ENCODE measurements at places on chromosomes 16 and 17.

GRCh38 chr16:86212706-86213436 lies 297.5 kb upstream of the FOXF1 start:
- DNase-seq, result no peak

GRCh38 chr16:57774705-57775285 lies 27.5 kb downstream of the KIFC3 start:
- no peak for DNase-seq

DNA sequence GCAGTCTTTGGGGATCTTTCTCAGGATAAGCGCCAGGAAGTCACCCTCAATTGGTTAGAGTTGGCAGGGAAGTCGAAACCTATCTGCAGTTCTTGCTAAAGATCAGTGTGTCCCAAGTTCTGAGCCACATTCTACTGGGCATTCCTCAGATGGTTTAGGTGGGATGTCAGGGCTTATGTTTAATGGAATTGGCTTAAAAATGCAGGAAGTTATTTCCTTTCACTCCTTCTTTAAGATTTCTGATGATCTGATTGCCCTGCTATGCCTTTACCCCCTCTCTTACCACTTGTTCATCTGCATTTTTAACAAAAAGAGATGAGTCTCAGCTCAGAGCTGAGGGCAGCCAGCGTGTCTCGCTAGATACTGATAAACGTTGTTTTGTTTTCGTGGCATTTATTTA lies 30.8 kb downstream of the FOXL1 start:
- no peak for DNase-seq

DNA sequence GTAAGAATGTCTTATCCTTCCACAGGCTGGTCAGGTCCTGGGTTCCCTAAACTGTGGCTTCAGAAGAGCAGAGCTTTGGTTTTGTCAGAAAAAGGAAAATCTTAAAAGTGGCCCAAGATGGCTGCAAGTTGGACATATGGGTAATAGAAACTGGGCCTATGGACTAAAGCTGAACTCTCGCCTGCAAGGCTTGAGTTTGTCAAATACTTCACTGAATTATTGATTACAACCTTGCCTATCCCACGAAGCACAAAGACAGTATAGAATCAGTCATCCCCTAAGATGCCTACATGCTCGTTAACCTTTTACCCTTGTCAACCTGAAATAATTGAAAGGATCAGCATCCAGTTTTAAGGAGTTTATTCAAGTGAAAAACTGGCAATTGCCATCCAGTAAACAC lies 20.7 kb downstream of the RNF112 start:
- no peak for DNase-seq

DNA sequence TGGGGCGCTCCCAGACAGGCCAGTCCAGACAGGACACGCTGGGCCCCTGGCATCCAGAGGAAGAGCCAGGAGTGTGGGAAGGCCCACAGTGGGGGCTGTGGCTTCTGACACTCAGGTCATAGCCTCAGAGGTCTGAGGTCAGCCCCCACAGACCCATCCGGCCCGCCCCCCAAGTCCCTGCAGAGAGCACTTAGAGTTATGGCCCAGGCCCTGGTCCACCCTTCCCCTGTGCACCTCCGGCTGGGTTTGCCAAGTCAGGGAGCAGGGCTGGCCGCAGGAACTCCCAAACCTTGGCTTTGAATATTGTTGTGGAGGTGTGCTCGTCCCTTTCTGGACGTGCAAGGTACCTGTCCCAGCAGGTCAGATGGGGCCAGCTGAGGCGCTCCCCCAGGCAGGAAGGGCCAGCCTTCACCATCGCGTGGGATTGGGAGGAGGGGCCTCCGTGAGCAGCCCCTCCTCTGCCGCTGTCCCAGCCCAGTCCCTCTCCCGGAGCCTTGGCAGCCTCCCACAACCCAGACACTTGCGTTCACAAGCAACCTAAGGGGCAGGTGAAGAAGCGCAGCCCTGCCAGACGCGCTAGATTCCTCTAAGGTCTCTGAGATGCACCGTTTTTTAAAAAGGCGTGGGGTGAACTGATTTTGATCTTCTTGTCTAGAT lies 74.6 kb downstream of the SOCS1 start:
- DNase-seq, result no peak

DNA sequence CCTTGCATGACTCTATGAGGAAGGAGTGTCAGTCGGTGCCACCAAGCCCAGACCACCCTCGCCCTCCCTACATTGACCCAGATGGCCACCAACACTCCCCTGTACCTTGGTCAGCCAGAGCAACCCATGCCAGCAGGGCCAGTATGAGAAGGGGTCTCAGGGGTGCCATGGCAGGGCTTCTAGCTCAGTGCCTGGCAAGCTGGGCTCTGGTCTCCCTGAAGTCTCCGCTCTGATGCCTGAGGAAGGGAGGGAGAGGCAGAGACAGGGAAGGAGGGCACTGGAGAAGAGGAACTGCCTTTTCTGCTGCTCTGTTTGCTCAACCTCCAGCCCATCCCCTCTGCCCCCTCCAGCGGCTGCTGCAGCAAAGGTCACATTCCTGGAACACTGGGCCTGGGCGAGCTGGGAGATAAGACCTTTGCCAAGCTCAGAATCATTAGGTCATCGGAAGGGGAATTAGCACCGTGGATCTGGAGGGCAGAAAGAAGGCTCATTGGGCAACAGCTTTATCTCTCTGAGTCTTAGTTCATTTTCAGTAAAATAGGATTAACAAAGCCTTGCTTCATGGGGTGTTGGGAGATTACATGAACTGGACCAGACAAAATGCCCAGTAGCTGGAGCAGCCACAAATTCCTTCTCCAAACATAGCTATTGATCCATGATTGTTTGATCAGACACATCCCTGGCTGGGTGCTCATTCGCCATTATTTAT lies at the start of gene VTN:
TSS of gene VTN (minus strand) at position 273 of the 709 bp plus-strand sequence. CDS start at position 169, 104 bp downstream.
- DNase-seq, result no peak

- DNase-seq, result no peak
Observed at GRCh38 chr17:6666077-6666521, 14.5 kb downstream of the C17orf100 start.

- DNase-seq, result no peak
Observed at GRCh38 chr17:17938388-17939107, 33.7 kb downstream of the TOM1L2 start.

DNA sequence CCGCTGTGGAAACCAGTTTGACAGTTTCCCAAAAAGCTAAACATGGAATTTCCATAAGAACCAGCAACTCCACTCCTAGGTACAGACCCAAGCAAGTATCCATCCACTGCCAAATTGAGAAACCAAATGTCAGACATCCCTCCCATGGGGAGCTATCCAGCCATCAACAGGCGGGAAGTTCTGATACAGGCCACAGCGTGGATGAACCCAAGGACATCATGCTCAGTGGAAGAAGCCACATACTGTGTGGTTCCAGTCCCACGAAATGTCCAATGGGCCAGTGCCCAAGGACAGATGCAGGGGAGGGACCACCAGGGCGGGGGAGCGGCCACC lies 12.6 kb upstream of the BAIAP2 start:
- DNase-seq, result no peak

DNA sequence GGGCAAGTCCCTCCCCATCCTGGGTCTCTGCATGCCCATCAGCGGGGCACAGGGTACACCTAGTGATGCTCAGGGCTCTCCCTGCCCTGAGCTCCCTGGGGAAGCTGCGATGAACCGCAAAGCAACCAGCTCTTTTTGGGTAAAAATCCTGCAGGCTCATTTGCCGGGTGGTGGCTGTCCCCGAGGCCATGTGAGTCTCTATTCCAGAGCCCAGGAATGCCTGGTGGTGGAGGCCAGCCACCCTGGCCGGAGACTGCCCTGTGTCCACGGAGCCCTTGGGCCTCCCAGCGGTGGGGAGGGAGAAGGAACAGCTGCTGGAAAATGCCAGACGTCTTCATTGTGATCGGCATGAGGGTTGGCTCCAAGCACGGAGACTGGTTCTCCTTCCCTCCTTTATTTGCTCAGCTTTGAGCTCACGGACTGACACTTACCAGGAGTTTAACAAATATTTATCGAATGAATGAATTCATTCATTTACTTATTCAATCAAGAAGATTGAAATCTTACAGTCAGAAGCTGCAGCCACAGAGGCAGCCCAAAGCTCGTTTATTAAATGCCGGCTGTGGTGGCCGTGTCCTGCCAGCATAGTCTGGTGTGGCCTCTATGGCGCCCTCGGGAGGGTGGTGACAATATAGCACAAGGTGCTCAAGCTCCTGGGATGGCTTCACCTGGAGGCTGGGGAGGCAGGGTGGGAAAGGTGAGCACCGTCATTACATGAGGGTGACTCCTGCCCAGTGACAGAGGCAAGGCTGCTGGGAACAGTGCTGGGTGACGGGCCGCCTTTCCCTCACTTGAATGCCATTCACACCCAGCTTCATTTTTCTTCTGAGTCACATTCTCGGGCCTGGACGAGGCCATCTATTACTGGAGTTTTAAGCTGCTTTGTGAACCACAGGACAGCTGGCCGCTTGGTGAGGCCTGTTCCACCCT lies 31.1 kb upstream of the JPH3 start:
- no peak for DNase-seq

DNA sequence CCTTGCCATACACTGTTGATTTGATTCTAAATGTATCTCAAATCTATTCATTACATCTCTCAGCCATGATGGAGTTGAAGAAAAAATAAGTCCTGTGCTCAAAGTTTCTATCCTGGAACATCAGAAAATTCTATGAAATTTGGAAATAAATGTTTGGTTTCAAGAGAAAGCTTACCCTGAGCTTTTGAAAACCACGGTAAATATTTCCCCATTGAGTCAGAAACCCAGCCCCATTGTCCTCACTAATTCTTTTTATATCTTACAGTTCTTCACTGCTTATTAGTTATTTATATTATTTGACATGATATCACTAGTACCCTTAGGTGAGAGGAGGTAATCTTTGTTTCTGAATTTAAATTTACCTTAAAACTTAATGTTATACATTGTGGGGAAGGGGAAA lies 128.5 kb downstream of the MRTFB start:
- DNase-seq, result no peak

DNA sequence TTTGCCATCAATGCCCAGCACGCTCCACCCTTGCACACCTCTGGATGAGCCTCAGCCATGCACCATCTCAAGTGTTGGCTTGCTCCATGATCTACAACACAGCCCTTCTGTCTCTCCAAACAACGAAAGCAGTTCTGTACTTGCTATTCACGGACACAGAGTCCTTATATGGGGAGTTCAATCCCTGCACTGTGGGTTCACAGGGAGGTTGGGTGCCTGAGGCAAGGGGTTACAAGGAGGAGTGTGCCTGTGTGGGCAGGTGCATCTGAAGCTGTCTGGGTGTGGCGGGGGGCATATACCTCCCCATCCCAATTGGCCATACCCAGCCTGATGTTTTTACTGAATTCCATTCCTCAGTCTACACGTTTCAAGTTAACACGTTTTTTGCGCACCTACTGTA lies 5.6 kb downstream of the RUNDC3A start:
- no peak for DNase-seq

- no peak for DNase-seq
Observed at GRCh38 chr17:72458301-72458700, 337.5 kb downstream of the SOX9 start.

- no peak for DNase-seq
Observed at GRCh38 chr16:19071811-19072777, 4.7 kb downstream of the COQ7 start.

GRCh38 chr16:11909653-11910545 lies 5.9 kb downstream of the GSPT1 start:
- DNase-seq, result no peak

Data from stimulated activated CD8-positive, alpha-beta memory T cell treated with anti-CD3 and anti-CD28 coated beads, Interleukin-15, amount 100 ng/mL, for 4 hours (primary cell).